Left lung (tissue), 14 donors: ENCODE measurements at places on chromosomes 13 and 19. TPM values are rescaled to one million over a fixed set of nuclear protein-coding genes. Genes with fewer than 3 reads are reported as not detected.

DNA sequence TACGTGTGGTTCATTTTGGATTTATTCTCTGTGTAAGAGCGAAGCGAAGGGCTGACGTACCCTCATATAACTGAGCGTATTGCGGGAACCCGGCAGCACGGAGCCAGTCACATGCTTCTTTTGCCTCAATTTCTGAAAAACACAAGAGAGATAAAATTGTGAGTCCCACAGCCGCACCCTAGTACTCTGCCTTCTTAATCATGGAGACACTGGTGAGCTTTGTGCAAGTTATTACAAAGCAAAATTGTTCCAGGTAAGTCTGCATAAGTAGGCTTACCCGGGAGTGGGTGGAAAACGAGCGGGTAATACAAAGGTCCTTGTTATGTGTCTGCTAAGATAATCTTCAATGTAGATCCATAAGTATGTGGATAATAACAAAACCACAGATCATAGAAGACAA lies 118.1 kb downstream of the STARD13 start:
- no peak for DNase-seq

DNA sequence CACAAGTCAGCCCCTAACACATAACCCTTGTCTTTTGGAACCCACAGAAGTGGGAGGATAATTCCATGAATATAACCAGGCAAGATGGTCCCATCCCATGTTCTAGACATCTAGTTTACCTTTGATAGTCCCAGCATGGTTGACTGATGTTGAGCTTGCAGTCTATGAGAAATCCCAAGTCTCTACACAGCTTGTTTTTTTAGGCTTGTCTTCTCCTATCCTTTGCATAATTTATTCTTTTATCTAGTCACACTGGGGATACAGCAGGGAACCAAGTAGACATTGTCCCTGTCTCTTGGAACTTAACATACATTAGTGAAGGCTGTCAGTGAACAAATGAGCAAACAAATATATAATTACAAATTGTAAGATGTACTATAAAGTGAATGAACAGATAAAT lies 19.6 kb upstream of the FRY start:
- DNase-seq: no peak

GRCh38 chr19:4581666-4582553 lies 22.4 kb upstream of the SEMA6B start:
- no peak for DNase-seq

- no peak for DNase-seq
Observed at GRCh38 chr19:51002542-51003311, 1.3 kb upstream of the KLK8 start.

DNA sequence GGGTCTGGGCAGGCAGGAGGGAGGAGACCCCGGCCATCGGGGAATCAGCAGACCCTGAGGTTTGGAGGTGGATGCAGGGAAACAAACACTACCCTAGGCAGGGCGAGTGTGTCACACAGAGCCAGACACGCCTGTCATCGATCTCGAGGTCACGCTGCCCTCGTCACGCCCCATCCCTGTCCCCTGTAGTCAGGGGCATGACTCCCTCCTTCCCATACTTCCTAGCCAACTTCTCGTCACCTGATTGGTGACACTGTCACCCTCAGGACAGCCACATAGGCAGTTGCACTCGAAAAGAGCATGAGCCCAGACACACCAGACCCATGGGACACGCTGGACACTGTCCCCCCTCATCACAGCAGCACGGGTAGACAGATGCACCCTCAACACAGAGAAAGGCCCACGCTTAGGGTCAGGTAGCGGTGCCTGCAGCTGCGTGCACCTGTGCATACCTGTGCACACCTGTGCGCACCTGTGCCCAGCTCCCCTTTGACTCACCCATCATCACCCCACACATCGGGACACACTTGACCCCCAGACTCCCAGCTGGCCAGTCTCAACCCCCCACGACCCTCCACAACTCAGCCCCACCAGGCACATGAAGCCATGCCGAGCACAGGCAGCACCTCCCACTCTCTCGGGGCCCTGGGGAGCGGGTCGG lies 11.9 kb downstream of the CILP2 start:
- DNase-seq: no peak

DNA sequence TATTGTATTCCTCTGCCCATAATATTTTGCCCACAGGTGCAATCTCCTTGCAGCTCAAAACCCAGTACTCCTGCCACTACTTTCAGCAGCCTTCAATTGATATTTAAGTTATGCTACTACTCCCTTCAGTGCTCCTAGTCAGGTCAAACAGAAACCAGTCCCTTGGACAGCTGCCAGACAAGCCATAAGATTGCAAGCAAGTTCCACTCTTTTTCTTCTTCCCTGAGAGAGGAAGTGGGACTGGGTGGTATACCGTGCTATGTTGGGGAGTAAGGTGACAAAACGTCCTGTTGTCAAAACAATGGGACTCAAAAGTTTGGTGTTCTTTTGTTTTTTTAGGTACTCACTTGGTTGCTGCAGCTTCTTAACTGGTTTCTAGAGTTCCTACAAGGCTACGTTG lies 63.1 kb upstream of the FRY start:
- DNase-seq: peak; percentile 64

- no peak for DNase-seq
Observed at GRCh38 chr19:46134527-46134926, 10.0 kb upstream of the IGFL3 start.

DNA sequence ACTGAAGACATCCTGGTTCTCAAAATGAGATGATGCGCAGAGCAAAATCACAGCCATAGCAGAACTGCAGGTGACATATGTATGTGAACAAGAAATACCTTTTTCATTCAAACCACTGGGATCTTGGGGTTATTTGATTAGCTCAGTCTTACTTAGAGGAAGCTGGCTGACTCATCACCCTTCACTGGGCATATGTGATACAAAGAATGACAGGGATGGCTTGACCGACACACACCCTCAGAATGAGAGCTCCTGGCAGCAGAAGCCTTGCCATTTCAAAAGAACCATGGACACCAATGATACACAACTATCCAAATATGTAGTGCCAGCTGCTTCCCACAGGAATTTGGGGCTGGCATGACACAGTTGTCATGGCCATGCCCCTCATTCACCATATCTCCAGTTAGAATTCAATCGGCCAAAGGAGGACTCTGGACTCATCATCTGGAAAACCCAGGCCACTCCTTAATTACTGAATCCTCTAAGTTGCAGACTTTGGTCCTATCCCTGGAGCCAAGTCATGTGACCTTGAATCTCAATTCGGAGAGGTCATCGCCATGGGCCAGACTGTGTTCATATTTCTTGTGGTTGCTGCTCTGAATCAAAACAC lies 115.8 kb downstream of the KATNAL1 start:
- DNase-seq: no peak

- DNase-seq: no peak
Observed at GRCh38 chr13:33487575-33488243, 202.2 kb upstream of the STARD13 start.

DNA sequence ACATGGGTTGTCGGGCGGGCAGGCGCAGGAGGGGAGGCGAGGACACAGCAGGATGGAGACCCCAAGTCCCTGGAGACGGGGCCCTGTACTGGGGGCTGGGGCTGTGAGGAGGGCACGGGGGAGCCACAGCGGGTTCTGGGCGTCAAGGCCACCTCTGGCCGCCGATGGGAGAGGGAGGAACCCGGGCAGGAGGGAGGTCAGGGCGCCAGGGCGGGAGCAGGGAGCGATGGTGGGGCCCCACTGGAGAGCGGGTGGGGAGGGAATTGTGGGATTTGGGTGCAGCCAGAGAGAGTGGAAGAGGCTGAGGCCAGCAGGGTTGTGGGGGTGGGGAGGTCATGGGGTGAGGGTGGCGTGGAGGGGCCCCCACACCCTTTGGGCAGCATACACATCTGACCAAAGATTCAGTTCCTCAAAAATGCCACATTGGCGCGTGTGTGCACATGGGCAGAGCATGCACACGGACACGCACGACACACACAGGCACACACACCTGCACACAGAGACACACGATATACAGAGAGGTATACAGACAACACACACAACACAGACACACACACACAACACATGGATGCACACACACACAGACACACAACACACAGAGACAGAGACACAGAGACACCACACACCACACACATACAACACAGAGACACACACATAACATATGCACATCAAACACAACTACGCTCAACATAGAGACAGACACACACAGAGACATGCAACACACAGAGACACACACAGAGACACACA lies 54.9 kb downstream of the AP1M1 start:
- DNase-seq: peak; percentile 76

GRCh38 chr13:26895081-26895807 lies 134.7 kb upstream of the GPR12 start:
- no peak for DNase-seq

- DNase-seq: no peak
Observed at GRCh38 chr13:35814605-35815011, 316.6 kb downstream of the DCLK1 start.

DNA sequence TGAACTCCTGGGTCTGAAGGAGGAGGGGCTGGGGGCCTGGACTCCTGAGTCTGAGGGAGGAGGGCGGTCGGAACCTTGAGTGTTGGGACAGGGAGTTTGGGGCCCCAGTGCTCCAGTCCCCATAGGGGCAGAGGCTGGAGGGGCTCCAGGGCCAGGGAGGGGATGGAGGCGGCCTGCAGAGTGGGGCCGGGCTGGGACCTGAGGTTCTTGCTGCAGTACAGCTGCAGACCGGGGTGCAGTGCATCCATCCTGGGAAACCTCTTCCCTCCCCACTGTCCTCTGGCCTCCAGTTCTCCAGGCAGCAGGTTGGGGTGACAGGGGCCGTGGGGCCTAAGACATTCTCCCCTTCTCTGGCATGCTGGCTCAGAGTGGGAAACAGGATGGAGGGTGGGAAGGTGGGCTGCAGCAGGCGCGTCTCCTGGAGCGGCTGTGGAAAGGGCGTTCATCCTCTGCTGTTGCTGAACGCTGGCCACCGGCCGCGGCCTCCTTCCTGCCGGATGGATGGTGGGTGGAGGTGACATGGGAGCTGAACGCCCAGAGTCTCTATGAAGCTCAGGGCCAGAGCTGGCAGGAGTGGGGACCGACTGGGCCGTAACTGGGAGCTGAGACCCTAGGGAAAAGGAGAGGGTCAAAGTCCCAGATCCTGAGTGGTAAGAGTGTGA lies 1.6 kb downstream of the BRSK1 start:
- peak; percentile 70 for DNase-seq

DNA sequence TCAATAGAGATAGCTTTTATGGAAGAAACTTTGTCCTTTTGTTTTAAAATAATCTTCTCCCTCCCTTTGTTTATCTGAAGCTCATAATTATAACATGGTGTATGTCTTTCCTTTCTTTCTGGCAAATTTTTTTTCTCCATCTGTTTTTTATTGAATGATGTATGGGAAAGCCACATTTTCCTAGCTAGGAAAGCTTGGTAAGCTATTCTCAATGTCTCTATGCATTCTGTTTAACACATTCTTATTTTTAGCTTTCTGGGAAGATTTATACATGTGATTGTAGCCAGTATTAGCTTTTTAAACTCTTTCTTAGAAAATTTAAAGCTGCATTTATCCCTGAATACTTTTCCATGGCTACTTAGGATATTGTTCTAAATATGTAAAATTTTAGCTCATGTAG lies 124.9 kb upstream of the CSNK1A1L start:
- no peak for DNase-seq

- no peak for DNase-seq
Observed at GRCh38 chr13:94709001-94709834, 3.1 kb downstream of the SOX21 start.

DNA sequence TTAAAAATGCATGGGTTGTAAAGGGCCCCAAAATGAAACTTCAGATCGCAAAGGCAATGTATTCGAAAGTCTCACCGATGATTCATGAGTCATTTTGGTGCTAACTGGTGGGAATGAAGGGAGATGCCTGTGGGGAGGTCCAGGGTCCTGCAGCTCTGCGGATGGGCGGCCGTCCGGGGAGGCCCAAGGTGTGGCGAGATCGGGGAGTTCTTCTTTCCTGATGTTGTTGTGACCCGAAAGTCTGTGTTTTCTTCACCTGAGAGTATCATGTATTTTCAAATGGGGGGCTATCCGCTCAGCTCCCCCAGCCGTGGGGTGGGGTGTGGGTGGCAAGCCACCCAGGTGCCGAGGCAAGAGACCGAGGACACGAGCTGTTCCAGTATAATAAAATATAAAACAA lies 36.5 kb downstream of the TFDP1 start:
- DNase-seq: no peak

DNA sequence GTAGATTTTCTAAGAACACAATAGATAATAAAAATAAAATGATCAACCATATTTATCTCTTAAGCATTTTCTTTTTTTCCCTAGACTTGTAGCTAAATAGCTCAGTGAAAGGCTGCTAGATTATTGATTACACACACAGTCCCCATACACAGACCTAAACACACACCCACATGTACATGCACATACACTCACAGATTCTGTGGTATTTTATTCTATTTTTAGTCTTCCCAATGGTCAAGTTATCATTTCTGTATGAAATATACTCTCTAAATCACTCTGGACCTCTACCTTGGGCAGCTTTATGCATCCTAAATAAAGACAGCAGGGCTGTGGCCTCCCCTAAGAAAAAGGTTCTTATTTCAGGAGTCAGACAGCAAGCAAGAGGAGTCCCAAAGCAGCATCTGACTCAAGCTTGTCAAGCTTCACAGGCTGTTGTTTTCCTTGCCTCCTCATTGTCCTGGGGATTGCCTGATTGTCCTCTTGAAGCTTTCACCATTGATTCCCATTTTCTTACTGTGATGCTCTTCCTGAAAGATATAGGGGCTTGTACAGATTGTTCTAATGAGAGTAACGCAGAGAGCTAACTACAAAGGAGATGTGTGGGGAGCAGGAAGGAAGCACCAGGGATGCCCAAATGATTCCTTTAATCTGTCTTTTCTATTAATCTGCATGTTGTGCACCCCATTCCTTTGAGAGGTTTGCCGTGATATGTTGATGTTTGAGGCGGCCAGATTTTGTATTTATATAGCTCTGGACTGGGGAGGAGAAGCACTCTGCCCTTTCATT lies 986.5 kb downstream of the PCDH17 start:
- DNase-seq: no peak

GRCh38 chr13:43316946-43317353 lies 293.6 kb downstream of the DNAJC15 start:
- DNase-seq: no peak

CD37 gene
- polyA plus RNA-seq: 55.9 TPM

KISS1R gene
- polyA plus RNA-seq: not detected

ERFL gene
- 0.08 TPM for polyA plus RNA-seq

SCN1B gene
- polyA plus RNA-seq: 0.97 TPM

KCNN1 gene
- 2.4 TPM for polyA plus RNA-seq

ASF1B gene
- 16.5 TPM for polyA plus RNA-seq

FCAR gene
- 0.74 TPM for polyA plus RNA-seq

FAAP24 gene
- 4.1 TPM for polyA plus RNA-seq
